Fibroblast of skin of right biceps (primary cell): ENCODE measurements at places on chromosomes 6 and 20.

- DNase-seq: no peak
Observed at GRCh38 chr6:117195728-117196127, 69.6 kb upstream of the VGLL2 start.

DNA sequence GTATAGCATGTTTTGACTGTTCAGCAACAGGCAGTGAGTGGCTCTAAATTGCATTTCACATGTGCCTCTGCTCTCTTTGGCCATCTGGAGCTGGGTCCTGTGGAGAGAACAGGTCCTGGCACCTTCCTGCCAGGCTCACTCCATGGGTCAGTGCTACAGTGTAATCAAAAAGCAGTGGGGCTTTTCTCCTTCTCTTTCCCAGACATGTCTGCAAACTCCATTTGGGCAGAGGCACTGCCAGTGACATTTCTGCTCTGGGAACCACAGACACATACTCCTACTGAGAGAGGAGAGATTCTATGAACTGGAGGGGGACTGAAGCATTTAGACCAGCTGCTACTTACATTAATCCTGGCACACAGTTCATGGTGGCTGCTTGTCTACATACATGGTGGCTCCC is 68.3 kb upstream of the TRAF3IP2 start:
- DNase-seq: no peak

- no peak for DNase-seq
Observed at GRCh38 chr20:33175123-33175522, 7.2 kb downstream of the BPIFA2 start.

DNA sequence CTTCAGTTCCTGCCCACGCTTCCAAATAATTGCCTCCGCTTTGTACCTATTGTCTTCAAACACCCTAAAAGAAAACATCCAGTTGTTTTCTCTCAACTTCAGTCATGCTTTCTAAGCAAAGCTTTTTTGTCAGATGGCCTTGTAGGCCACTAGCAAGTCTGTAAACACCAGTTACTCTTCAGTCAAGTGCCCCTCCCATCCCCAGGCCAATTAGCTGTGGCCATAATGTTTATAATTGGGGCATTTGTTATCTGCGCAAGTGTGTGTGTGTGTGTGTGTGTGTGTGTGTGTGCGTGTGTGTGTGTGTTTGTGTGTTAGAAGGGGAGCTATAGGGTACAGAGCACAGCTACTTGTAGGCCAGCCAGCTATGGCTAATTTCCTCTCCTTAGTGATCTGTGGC is 272.4 kb upstream of the MARCKS start:
- no peak for DNase-seq

GRCh38 chr6:53484476-53485280 is 60.2 kb downstream of the GCLC start:
- DNase-seq: peak; percentile 56

- DNase-seq: peak; percentile 76
Observed at GRCh38 chr20:10217721-10218410, 764 bp upstream of the SNAP25 start.
